Stimulated activated naive CD8-positive, alpha-beta T cell treated with anti-CD3 and anti-CD28 coated beads, Interleukin-15, Interleukin-2, amounts not matched to agents 100 U/mL and 50 U/mL, for 24 hours (primary cell): ENCODE measurements at places on chromosomes 11 and 22.

GRCh38 chr11:120385110-120385509 is 48.9 kb downstream of the ARHGEF12 start:
- DNase-seq: no peak

GRCh38 chr11:119085437-119085847 is 761 bp downstream of the HMBS start:
- peak; percentile 48 for DNase-seq

DNA sequence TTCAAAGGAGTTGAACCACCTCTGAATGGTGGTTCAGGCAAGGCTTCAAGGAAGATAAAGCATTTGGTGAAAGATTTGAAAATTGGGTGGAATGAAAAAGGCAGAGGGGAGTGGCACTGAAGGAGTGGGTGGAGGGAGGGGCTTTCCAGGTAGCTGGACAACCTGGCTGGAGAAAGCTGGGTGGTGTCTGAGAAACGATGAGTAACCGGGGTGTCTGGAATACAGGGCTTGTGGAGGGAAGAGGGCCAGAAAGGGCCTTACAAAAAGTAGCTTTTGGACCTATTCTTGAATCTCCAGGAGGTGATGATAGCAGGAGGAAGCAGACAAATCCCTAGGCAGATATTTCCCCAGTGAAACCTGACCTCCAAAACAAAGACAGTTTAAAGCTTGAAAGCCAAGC is 99.3 kb downstream of the RASSF10 start:
- DNase-seq: no peak

DNA sequence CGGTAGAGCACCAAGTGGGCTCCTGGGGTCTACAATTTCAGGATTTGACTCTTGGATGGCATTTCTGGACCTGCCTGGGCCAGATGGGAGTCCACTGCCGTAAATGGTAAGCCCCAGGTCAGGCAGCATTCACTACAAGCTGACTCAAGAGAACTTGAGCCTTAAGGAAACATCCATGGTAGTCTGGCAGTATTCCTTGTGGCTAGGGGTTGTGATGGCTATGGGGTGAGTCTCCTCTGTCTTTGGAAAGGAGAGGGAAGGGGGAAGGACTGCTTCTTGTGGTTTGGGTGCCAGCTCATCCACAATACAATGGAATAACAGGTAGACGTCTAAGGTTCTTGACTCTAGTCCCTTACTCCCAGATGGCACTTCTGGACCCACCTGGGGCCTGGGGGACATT is 32.3 kb upstream of the POU2AF2 start:
- DNase-seq: no peak

DNA sequence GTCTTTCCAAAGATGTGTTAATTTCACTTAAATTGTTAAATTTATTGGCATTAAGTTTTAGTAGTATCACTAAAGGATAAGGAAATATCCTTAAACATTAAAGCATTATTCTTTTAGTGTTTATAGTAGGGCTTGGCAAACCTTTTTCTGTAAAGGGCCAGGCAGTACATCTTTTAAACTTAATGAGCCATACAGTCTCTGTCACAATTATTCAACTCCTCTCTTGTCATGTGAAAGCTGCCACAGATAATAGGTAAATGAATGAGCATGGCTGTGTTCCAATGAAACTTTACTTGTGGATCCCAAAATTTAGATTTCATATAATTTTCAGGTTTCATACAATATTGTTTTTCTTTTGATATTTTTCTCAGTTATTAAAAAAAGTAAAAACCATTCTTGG is 268.2 kb upstream of the C11orf87 start:
- DNase-seq: no peak

DNA sequence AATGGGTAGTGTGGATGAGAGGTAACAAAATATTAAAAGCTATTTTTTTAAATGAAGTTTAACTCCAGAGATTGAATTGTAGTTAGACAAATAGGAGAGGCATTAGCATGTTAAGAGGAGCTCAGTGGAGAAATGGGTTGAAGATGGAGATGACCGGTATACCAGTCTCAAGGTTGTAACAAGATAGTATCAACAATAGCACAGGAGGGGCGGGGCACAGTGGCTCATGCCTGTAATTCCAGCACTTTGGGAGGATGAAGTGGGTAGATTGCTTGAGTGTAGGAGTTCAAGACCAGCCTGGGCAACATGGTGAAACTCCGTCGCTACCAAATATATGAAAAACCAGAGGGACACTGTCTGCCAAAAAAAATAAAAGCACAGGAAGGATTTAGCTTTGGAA is 6.0 kb upstream of the ANKRD42 start:
- DNase-seq: no peak

GRCh38 chr11:81007046-81007445 is 1566.2 kb upstream of the TENM4 start:
- no peak for DNase-seq

GRCh38 chr11:126476266-126476924 is 120.9 kb downstream of the ST3GAL4 start:
- no peak for DNase-seq

GRCh38 chr11:6258141-6258540 is 1.5 kb upstream of the CCKBR start:
- DNase-seq: no peak

- peak; percentile 47 for DNase-seq
Observed at GRCh38 chr22:27801616-27802345, at the start of gene MN1. Gene MN1, minus strand, starts transcription at chr22:27801756. Its CDS starts 1,213 bp downstream, at chr22:27800543.

DNA sequence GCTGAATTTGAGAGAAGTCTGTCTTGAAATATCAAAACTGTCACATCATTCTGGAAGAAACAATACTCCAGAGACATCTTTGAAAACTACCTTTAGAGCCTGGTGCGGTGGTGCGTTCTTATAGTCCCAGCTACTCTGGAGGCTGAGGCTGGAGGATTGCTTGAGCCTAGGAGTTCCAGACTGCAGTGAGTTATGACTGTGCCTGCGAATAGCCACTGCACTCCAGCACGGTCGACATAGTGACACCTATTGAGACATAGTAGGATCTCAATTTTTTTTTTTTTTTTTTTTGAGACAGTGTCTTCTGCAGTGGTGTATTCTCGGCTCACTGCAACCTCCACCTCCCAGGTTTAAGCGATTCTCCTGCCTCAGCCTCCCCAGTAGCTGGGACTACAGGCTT is 11.5 kb upstream of the AIFM3 start:
- no peak for DNase-seq

- DNase-seq: no peak
Observed at GRCh38 chr11:2310073-2310785, 8.4 kb downstream of the TSPAN32 start.

- DNase-seq: no peak
Observed at GRCh38 chr11:108880510-108880909, 215.6 kb downstream of the DDX10 start.

- no peak for DNase-seq
Observed at GRCh38 chr11:108351468-108351867, 115.9 kb downstream of the C11orf65 start.

- no peak for DNase-seq
Observed at GRCh38 chr22:19755145-19755710, 5.3 kb upstream of the TBX1 start.

- DNase-seq: no peak
Observed at GRCh38 chr11:65529475-65530156, 4.7 kb downstream of the SCYL1 start.

- no peak for DNase-seq
Observed at GRCh38 chr11:75570559-75571139, 8.6 kb downstream of the SERPINH1 start.

DNA sequence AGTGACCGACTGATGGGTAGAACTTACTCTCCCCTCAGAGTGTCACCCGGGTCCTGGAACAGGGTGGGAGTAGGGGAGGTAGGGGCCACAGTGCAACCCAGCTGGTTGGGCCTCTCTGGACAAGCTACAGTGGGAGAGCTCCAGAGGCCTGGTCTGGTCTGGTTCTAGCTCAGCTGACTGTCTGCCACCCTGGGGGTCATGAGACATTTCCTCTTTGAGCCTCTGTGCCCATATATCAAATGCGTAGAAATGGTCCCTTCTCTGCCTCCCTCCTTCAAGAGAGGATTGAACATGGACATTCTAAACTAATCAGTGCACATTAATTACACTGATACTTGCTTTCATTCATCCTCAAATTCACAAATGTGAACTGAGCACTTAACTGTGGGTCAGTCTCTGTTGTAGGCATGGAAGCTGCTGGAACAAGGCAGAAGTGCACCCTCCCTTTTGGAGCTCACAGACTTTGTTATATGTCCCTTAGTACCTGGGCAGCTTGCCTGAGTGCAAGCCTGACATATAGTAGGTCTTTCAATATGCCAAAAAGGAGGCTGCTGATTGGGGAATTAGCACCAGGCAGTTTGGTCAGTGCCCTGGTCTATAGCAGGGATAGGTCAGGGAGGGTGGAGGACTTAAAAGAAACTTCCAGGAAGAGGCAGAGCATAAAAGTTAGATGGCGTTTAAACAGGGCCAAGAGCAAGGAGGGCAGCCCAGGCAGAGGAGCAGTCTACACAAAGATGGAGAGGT is 25.7 kb downstream of the ARHGEF17 start:
- DNase-seq: no peak

DNA sequence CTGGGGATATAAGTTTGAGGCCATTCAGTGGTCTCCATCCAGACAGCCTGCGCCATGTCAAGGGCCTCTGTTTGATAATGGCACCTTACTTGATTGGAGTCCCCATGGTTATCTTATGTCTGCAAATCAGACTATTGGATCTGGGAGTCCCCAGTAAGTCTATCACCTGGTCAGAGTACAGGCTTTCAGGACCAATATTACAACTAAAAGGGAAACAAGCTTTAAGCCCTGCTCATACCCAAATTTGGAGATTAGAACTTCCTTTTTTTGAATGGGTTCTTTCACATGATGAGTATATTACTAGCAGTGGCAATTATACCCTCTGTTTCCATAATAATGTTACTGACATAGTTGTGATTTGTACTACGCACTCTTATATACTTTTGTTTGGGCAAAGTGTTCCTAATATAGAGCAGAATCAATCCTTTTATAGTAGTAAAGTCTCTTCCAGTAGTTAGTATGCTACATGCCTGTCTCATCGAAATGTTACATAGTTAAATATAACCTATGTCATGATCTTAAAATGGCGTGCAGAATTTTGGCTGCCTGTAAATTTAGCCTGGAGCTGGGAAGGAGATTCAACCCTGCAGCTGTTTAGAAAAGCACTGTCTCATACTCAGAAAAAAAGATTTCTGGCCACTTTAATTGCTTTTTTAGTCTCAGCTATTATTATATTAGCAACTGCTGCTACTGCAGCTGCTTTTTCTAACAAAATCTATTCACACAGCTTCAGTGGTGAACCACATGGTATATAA is 4.9 kb downstream of the MS4A15 start:
- DNase-seq: no peak

DNA sequence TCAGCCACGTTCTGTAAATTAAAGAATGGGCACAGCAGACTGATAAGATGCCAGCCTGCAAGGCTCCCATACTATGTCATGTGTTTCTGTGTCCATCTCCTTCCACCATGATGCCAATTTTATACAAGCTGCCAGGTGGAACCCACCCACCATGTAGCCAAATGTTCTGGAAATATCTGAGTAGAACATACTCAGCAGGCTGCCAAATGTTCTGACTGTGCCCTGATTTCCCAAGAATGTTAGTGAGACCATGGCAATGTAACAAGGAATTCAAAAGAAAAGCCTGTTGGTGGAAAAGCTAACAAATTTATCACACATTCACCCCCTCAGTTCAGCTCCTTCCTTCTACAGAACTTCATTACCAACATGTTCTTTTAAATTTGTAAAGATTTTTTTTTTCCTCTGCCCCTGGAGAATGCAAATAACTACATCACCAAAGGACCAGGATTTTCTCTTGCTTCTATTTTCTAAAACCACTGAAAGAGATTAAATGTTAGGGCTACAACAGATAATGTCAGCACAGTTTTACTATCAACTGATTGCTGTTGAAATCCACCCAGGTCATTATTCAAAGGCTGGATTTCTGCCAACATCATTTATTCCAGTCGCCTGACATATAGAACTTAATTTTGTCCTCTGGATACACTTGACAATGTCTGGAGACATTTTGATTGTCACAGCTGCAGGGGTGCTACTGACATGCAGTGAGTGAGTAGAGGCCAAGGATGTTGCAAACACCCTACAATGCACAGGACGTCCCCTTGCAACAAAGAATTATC is 3.1 kb downstream of the DMC1 start:
- no peak for DNase-seq

- DNase-seq: no peak
Observed at GRCh38 chr11:10931761-10932670, 74.2 kb upstream of the ZBED5 start.

GRCh38 chr11:31797190-31798056 is 13.7 kb downstream of the PAX6 start:
- DNase-seq: no peak

DNA sequence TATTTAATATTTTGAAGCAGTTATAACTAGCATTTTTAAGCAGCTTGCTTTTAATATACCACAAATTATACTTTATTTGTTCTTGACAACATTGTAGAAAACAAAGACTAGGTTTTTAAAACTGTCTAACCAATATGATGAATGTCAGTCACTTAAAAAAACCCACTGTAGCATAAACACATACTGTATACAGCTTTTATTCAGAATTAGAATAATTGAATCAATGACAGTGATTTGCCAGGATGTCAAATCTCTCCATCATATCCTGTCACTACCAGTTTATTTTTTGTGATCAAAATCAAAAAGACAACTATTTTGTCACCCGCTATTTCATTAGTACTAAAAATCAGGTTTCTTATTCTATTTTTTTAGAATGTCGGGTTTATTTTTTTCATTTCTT is 26.5 kb downstream of the PAX6 start:
- no peak for DNase-seq

GRCh38 chr11:75421035-75421602 is 11.9 kb downstream of the KLHL35 start:
- DNase-seq: no peak

- no peak for DNase-seq
Observed at GRCh38 chr11:10029386-10030121, 264.5 kb downstream of the SBF2 start.

DNA sequence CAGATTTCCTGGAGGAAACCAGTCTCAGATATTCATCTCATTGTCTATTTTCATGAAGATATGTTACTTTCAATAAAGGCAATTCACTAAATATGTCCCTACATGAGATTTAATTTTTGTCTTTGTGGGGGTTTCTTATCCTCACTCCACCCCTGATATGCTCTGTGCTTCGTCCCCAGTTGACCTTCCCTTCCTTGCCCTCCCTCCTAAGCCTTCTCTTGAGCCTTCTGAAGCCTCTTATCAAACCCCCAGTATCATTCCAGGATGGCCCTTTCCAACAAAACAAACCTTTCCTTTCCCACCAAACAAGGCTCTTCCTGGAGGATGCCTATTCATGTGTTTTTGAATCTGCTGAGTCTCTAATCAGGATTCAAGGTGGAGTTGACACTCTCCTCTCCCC is 44.8 kb downstream of the CSNK2A3 start:
- DNase-seq: no peak

DNA sequence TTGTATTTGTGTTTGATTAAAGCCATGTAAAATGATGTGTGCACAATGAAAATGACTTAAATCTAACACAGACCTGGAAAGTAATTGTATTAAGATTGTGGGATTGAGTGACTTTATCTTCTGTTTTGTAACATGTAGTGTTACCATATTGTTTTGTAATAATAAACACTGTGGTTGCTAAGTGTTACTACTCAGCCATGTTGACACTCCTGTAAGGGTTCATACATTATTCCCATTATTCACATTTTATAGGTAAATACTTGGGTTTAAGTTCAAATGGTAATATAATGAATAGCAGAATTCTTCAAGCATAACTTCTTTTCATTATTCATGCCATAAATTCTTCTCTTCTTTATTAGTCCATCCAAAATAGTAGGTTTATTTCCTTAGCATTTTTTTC is 69.0 kb downstream of the ZC3H12C start:
- no peak for DNase-seq
